Motor neuron (in vitro differentiated cells): ENCODE measurements at places on chromosomes 2 and 18.
A peak's percentile ranks its signal among the peaks of the same experiment; 100 is the strongest.

GRCh38 chr2:178241844-178242551 is 47.7 kb downstream of the OSBPL6 start:
- peak; percentile 85 for ATAC-seq

DNA sequence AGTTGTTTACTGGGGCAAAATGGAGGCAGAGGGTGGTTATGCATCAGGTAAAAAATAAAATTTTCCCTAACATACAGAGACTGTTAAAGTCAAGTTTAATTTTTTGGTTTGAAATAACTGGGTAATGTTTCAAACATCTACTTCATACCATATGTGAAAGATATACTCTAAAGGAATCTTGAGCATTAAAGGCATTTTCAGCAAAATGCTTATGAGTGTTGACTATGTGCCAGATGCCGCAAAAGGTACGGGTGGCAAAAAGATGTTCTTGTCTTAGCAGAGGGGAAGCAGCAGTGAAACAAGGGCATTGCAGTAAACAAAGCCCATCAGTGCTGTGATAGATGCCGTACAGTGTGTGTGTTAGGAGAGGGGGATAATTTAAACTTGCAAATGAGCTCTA is 263.1 kb upstream of the ID2 start:
- no peak for ATAC-seq

GRCh38 chr2:28271231-28271918 is 121.3 kb upstream of the FOSL2 start:
- no peak for ATAC-seq

- ATAC-seq = no peak
Measured at GRCh38 chr2:100588071-100588786, 25.4 kb downstream of the PDCL3 start.
